ENCODE measurements at places on chromosomes 1 and 21.

GRCh38 chr1:166570954-166571353 is 268.3 kb upstream of the POGK start:
- DNase-seq: no peak

- no peak for DNase-seq
Observed at GRCh38 chr1:248388426-248388825, 12.9 kb downstream of the OR2T6 start.

- DNase-seq: no peak
Observed at GRCh38 chr1:195934817-195935553, 673.3 kb downstream of the KCNT2 start.

- DNase-seq: no peak
Observed at GRCh38 chr1:26728645-26729044, 32.8 kb downstream of the ARID1A start.

- no peak for DNase-seq
Observed at GRCh38 chr1:202202500-202203168, 9.0 kb downstream of the LGR6 start.

DNA sequence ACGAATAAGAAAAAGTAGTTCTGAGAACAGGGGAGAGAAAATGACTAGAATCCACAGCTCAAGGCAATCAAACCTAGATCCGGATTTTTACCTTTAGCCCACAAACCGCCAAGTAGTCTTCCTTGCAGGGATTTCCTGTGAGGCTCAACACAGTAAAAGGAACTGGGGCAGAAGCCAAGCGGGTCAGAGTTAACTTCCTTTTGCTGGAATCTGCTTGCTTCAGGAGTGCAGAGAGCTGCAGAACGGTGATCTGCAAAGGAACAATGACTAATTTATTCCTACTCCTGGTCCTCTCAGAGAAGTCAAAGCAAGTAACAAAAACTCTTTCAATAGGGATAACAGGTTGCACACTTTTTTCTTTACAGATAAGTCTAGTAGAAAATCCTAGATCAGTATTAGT is 53.4 kb downstream of the UBR4 start:
- no peak for DNase-seq
